Activated CD4-positive, alpha-beta T cell treated with anti-CD3 and anti-CD28 coated beads, Interleukin-2, Interleukin-4, amounts not matched to agents 100 ng/mL and 50 ng/mL, durations not matched to agents 16 hours and 8 hours (primary cell): ENCODE measurements at places on chromosomes 13 and 19.

- no peak for DNase-seq
Measured at GRCh38 chr13:29572575-29572974, 22.9 kb downstream of the SLC7A1 start.

DNA sequence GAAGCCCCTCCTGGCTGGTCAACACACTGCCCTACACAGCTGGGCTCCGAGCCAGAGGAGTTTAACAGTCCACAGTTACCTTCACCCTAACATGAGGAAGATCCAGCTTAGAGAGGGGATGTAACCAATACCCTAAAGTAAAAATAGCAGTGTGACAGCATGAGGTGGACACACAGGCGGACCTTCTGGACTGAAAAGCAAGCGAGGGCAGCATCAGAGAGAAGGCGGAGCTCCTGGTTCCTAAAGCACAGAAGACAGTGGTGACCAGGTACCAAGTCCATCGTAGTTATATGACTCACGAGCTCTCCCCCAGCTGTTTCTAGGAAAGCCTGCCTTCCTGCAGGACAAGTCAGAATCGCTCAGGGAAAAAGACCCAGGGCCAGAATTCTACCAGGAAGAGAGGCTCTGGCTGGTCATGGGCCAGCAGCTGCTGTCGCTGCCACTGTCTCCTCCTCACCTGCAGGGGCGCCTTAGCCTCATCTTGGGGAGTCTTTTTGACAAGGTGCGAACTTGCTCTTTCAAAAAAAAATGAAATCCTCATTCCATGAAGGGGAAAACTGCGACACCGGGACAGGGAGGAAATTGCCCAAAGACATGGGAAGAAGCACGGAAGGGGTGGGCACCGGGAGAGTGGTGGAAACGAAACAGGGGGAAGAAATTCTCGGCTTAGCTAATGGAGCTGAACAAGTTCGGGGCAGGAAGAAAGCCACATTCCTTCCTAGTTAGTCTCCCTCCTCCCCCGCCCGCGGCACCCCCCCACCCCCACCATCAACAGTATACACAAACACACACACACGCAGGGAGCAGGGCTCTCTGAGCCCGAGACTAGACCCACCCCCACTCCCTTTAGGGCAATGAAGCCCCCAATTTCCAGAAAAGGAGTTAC is 1.7 kb downstream of the ELL start:
- peak; percentile 65 for DNase-seq

DNA sequence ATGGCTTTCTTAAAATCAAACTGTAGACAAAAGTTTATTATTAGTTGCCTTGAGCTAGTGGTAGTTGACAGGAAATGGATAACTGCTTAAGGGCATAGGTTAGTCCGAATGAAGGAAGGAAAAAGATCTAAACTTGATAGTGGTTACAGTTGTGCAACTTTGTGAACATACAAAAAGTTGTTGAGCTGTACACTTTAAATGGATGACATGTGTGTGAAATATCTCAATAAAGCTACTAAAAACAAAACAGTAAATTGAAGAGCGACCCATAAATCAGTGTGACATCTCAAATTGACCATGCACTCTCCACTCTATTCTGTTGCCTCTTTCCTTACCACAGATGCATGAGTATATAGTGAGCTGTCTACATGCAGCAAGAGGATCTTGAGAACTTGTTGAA is 1757.8 kb downstream of the PCDH9 start:
- DNase-seq: no peak

DNA sequence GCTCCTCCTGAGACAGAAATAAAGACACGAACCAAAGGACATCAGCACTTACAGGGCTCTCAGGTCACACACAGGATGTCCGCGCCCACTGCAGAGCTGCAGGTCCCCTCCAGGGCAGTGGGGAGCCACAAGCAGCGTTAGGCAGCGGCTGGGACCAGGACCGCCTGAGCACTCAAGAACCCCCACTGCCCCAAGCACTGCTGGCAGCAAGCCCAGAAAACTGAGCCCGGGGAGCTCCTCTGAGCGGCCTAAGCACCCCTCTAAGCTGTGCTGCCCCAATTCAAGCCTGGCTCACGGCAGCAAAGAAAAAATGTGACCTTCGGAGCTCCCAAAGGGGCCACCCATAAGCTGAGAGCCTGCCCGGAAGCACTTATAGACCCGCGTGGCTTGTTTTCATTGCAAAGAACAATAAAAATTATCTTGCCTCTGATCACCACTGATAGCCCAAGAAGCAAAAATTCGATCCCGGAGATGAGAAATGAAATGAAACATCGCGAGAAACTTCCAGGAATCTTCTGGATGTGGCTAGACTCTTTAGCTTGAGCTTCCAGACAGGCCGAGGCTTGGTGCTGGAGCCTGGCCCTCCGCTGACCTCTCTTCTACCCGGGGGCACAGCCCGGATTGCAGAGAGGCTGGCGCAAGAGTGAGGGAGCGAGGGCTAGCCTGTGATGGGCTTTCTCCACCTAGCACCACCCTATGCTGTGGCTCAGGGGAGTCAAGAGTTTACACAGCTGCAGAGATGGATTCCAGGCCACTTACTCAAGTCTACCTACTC is 6.3 kb downstream of the DPP9 start:
- no peak for DNase-seq

DNA sequence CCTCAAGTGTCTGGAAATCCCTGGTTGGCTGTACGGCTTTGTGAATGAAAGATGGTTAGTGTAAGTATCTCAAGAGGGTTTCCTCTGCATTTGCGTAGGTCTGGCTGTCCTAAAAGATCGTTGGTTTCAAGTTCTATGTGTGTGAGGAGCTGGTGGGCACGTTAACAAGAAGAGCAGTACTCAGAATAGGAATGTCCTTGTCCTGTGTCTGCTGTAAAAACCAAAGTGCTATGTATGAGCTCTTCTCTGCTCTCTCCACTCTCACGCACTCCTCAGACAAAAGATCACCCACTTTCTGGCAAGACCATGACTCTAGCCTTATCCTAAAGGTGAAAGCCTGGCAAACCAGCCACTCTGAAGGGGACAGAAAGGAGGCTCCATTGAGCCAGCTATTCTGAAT is 39.1 kb downstream of the USP12 start:
- DNase-seq: peak; percentile 86
